ENCODE measurements at places on chromosomes 7 and 10.

- DNase-seq, result no peak
Measured at GRCh38 chr7:73705551-73705920, 13.9 kb downstream of the STX1A start.

- no peak for DNase-seq
Measured at GRCh38 chr7:106504645-106505044, 156.3 kb downstream of the CCDC71L start.

DNA sequence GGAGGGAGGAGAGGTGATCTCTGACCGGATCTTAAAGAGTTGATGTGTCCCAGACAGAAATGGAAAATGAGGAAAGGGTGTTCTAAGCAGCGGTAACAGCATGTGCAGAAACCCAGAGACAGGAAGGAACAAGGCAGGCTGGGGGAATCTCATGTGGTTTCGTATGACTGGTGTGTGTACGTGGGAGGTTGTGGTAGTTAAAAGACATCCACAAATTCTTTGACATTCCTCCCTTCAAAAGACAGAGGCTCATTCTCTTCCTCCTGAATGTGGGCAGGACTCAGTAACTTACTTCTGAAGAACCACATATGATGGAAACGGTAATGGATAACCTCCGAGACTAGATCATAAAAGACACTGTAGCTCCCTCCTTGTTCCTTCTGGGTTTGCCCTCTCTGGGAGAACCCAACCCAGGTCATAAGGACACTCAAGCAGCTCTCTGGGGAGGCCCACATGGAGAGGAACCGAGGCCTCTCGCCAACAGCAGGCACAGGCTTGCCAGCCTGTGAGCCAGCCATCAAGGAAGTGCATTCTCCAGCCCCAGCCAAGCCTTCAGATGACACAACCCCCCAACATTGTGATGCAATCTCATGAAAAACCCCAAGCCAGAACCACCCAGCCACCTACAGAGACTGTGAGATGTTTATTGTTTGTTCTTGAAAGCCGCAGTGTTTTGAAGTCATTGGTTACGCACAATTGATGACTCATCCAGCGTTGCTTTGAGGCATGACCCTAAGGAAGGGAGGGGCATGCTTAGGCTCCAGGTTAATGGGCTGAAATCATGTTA, 116.0 kb downstream of the SLIT1 start:
- DNase-seq, result no peak

- no peak for DNase-seq
Measured at GRCh38 chr7:12643001-12643643, 44.3 kb upstream of the ARL4A start.

- DNase-seq, result no peak
Measured at GRCh38 chr7:92731335-92732063, 104.9 kb downstream of the CDK6 start.

- DNase-seq, result no peak
Measured at GRCh38 chr7:136275794-136276193, 298.6 kb upstream of the MTPN start.

GRCh38 chr7:106110238-106110560, 1.9 kb downstream of the SYPL1 start:
- no peak for DNase-seq

Measured in progenitor cell of endocrine pancreas (in vitro differentiated cells).